ENCODE measurements at places on chromosomes 16 and 17.
A peak's percentile ranks its signal among the peaks of the same experiment; 100 is the strongest.

DNA sequence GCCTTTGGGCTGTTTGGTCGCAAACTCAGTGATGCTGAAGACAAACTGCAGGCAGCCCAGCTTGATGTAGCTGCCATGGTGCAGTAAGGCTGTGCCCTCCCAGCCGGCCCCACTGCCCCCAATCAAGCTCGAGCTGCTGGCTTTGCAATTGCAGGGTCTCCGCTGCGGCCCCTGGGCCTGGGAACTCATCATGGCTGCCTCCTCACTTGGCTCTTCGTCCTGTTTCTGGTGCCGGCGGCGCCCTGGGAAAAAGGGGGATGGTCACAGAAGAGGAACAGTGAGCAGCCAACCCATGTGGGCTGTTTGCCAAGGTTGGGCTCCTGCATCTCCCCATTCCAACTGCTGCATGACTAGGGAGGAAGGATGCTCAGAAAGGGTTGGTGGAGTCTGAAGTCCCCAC, 3.4 kb upstream of the DHRS13 start:
- DNase-seq = no peak

DNA sequence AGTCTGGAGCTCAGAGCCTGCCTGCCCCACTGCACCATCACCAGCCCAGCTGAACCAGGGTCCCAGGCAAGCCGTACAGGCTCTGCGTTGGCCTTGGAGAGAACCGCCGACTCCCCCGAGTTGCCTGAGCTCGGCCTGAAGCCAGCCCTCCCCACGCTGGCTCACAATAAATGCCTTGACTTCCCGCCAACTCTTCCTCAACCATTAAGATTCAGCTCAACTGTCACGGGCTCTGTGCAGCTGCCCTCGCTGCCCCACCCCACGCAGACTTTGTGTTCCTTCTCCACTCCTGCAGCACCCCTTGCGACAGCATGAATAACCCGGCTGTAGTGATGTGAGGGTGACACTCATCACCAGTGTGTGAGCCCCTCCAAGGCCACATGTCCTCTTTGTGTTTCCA, 4.8 kb upstream of the QPRT start:
- DNase-seq = no peak

DNA sequence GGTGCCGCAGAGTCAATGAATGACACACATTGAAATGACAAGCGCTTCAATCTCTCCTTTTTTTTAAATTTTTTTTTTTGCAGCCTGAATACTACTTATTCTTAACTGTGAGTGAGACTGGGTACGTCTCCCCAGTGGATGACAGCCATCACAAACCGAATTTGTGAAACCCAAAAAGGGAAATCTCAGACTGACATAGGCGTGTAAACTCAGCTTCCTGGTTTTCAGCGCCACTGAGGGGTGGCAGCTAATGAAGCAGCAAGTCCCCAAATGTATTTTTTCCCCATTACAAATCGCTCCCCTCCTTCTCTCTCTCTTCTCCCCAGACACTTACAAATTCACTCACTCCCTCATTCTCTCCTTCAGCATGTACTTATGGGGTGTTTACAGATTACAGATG, 196.0 kb downstream of the MAF start:
- DNase-seq = no peak

DNA sequence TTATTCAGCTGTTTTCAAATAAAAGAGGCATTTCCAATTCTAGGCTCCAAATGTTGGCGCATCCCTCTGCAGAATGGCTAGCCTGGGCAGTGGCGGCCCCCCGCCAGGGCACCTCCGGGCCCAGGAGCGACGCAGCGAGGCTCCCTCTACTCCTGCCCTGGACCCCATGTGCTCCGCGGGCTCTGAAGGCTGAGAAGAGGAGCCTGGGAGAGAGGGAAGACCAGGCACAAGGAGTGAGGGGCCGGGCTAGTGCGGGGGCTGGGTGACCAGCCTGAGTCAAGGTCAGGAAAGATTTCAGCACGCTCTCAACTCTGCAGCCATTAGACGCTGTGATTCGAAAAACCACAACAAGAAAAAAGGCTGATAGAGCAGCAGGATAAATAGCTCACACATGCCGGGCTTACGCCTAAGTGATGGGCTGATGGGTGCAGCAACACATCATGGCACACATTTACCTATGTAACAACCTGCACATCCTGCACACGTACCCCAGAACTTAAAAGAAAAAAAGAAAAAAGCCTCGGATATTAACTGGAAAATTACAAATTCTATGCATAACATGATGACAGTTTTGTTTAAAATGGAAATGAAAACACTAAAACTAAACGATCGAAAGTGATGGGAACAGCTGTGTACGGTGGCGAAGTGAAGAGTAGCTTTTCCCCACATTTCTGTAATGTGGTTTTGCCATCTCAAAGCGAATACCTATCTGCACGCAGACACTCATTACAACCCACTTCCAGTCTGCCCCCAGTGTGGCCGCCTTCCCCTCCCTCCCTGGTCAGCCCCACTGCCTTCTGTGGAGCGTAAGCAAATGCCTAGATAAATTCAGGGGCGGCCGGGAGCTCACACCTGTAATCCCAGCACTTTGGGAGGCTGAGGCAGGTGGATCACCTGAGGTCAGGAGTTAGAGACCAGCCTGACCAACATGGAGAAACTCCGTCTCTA, 44.4 kb downstream of the MAP1LC3B start:
- no peak for DNase-seq

DNA sequence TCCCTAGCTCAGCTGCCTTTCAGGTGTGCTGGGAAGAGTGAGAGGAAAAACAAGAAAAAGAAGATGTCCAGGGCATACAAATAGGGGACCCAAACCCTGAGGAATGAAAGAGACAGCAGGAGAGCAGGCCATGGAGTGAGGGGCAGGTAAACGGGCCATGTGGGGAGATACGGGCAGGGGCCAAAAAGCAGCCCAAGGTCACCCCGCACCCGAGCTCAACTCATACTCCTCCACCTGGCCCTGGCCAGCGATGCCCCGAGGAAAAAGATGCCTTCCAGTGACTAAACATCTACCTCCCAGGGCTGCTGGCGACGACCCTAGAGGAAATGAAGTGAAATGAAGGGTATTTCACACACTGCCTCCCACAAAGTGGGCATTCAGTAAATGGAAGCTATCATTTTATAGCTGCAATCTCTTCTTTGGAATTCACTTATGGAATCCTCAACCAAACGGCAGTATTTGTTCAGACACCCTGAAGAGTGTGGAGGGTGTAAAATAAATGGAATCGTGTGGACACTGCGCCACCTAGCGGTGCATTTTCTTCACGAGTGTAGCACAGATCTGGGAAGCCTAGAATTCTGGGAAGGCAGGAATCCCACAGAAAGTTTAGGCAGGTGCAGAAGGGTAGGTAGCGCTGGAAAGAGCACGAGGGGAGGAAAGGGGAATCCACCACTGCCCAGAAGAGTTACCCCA, 14.9 kb downstream of the ELAC2 start:
- no peak for DNase-seq

GRCh38 chr17:66406701-66407644, 104.6 kb downstream of the PRKCA start:
- DNase-seq = no peak

DNA sequence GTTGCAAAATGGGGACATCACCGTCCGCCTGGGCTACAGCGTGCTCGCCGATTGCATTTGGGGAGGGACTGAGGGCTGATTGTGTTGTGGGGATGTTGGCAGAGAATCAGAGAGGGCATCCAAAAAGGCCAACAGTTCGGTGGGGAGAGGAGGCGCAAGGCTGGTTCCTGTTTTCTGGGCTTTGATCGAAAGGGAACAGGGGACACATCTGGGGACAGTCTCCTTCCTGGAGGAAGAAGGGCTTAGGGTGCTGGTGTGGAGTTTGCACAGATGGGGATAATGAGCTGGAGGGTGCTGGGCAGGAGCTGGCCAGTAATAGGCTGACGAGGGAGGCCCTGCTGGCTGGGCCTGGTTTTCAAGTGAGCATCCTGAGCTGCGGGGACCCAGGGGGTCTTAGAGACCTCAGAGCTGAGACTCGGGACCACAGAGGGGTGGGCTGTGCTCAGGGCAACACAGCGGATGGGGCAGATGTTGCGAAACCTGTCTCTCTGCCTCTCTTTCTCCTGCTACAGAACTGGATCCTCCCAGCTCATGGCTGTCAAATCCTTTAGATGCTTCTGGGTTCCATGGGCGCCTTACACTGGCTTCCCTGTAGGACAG, 288.7 kb downstream of the SEC14L1 start:
- DNase-seq = no peak

DNA sequence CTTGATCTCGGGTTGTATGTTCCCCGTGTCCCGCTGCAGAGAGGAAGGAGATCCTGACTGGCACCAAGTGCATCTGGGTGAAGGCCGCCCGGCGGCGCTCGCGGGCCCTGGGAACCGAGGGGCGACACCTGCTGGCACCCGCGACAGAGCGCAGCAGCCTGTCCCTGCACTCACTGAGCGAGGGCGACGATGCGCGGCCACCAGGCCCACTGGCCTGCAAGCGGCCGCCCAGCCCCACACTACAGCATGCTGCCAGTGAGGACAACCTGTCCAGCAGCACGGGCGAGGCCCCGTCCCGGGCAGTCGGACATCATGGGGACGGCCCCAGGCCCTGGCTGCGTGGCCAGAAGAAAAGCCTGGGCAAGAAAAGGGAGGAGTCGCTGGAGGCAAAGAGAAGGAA, 7.5 kb downstream of the BTBD17 start:
- DNase-seq = no peak

GRCh38 chr17:27596566-27597187, 34.3 kb upstream of the LGALS9 start:
- DNase-seq = no peak

DNA sequence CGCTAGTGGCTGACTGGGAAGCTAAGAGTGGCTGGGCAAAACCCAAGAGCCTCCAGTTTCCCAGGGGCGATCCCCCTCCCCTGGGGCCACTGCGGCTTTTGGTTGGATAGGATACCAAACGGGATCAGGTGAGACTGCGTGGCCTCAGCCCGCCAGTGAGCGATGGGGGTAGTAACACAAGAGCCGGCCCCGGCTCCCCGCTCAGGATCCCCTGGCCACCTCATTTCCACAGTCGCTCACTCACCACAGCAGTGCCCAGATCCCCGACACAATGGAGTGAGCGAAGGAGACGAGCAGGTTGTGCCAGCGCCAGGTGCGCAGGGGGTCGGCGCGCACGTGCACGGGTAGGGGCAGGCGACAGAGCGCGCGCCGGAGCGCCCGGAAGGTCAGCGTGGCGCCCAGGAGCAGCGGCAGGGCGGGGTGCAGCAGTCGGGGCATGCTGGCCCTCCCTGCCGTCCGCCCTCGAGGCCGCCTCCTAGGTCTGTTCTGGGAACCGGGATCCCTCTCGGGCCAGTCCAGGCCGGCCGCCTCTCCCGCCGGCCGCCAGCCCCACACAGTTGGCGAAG, 290 bp downstream of the TLCD1 start:
- no peak for DNase-seq

DNA sequence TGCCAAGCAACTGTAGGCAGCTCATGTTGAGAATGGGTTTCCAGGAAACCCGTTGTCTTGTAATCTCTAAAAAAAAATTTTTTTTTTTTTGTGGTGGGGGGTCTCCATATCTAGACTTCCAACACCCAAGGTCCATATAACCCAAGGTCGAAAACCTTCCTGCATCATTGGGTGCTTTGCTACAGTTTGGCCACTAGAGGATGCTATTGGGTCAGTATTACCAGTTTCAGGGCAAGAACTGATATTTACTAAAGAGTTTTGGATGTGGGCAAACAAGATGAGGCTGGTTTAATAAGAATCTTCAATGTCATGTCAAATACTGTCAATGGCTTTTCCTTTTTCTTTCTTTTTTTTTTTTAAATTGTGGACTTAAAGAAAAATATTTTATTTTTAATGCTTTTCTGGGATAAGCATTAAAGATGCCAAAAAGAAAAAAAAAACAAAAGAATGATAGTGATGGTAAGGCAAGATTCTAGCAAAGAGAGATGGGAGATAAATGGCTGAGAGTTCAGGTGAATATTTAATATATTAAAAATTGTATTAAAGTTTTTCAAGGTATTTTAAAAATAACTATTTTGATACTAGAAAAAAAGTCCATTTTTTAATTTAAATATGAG, 62.2 kb downstream of the DHRS7C start:
- DNase-seq = peak; percentile 6

GRCh38 chr17:34146440-34147043, 108.5 kb upstream of the CCL2 start:
- no peak for DNase-seq

DNA sequence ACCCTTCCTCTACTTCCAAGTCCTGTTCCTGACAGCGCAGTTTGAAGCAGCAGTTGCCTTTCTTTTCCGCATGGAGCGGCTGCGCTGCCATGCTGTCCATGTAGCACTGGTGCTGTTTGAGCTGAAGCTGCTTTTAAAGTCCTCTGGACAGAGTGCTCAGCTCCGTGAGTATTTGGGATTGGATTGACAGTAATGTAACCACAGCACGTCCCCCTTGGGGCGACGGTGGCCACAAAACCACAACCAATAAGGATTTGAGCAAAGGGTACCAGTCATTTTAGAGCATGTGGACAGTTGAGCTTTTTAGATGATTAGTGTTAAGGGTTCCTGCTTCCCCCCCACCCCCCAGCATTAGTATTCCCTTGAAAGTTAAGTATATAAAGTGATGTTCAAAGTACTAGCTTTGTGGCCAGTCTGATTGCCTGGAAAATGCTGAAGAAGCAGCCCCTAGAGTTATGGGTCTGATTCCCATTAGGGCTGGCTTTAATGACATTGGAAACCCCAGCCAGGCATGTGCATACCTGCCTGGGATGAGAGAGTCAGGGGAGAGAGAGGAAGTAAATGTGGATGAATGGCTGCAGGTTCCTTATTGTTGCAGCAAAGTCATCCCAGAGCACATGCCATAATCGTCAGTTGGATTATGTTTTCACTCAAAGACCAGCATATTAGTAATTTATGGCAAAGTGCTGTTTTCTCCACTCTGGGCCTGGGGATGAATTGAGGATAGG, 31.6 kb upstream of the SLC12A3 start:
- DNase-seq = no peak

- DNase-seq = no peak
Measured at GRCh38 chr16:85982563-85982939, 83.6 kb downstream of the IRF8 start.

DNA sequence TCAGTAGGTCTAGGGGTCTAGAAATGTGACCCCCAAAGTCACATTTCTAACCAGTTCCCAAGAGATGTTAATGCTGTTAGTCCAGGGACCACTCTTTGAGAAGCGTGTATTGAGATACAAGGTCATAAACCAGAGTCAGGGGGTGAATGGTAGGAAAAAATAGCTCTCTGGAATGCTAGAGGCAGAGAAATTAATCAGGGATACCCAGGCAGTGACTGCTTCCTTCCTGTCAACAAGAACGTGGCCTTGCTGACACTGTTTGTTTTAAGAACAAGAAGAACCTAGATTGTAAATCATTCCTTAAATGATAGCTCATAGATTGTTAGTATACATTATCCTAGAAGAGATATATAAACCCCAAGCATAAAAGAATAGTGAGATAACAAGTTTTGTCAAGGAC, 43.8 kb downstream of the PITPNM3 start:
- DNase-seq = no peak

- DNase-seq = no peak
Measured at GRCh38 chr17:63973930-63974593, 1.3 kb upstream of the SCN4A start.

All from BJ (cell line).